Heart left ventricle (tissue), 16 donors: ENCODE measurements at places on chromosomes 6 and 20.
A peak's percentile ranks its signal among the peaks of the same experiment; 100 is the strongest.

DNA sequence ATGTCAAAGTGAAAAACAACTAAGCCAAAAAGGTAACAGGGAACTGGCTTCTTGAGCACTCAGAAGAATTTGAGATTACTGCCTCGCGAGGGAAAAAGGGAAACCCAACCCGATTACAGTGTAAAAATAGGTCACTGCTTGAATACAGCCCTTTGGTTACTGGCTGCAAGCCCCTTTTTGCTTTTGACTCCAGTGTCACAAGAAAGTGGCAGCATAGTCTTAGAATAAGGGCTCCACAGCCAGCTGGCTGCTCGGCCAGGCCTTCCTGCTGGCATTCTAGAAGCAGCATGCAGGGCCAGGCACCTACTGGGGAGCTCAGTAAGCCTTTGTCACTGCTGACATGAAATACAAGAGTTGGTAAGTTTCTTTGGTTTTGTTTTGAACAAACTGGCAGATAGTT, 83.0 kb downstream of the ZHX3 start:
- no peak for DNase-seq
- H3K4me1 ChIP-seq = peaks cover 43% of the 10 kb centered on the region
- H3K36me3 ChIP-seq = no peaks in the 10 kb centered on the region
- no peak overlapping the region for H3K4me3 ChIP-seq

- H3K36me3 ChIP-seq = no peaks in the 10 kb centered on the region
- no peaks in the 10 kb centered on the region for H3K27me3 ChIP-seq
- H3K4me3 ChIP-seq = no peak overlapping the region
- no peak for DNase-seq
- H3K4me1 ChIP-seq = peaks cover 20% of the 10 kb centered on the region
- peak overlapping the region; percentile 69 for H3K27ac ChIP-seq
Measured at GRCh38 chr6:130978180-130978579, 84.9 kb downstream of the EPB41L2 start.

- no peaks in the 10 kb centered on the region for H3K36me3 ChIP-seq
- H3K27ac ChIP-seq = no peak overlapping the region
- no peak for DNase-seq
- no peaks in the 10 kb centered on the region for H3K27me3 ChIP-seq
- no peak overlapping the region for H3K4me3 ChIP-seq
- peaks cover under 1% of the 10 kb centered on the region for H3K4me1 ChIP-seq
Measured at GRCh38 chr6:22078288-22078687, 218.5 kb downstream of the PRL start.

DNA sequence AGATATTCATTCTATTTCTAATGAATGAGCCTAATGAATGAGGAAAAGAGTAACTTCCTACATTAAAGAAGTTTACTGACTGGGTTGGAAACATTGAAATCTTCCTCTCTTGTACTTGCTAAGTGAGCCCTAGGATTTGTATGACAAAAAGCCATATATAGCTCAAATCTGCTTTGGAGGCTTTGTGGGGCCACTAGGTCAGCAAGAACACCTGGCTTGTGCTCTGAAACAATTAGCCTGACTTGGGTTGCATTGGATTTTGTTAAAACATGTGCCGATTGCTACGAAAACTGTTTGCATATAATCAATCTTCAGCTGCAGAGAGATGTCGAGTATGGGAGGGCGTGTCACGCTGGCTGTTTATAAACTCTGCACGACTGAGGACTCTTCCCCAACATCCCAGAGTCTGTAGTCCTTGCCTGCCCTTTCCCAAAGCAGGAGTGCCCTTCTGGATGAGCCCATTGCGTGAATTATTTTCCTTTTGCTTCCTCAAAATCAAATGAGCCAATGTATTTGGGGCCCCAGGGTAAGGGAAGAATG, 684.8 kb downstream of the DHX35 start:
- no peaks in the 10 kb centered on the region for H3K36me3 ChIP-seq
- H3K4me3 ChIP-seq = no peak overlapping the region
- no peak for DNase-seq
- H3K4me1 ChIP-seq = no peaks in the 10 kb centered on the region

GRCh38 chr6:105952772-105953690, 133.1 kb upstream of the PRDM1 start:
- no peaks in the 10 kb centered on the region for H3K36me3 ChIP-seq
- no peak for DNase-seq
- peaks cover 6% of the 10 kb centered on the region for H3K27me3 ChIP-seq

DNA sequence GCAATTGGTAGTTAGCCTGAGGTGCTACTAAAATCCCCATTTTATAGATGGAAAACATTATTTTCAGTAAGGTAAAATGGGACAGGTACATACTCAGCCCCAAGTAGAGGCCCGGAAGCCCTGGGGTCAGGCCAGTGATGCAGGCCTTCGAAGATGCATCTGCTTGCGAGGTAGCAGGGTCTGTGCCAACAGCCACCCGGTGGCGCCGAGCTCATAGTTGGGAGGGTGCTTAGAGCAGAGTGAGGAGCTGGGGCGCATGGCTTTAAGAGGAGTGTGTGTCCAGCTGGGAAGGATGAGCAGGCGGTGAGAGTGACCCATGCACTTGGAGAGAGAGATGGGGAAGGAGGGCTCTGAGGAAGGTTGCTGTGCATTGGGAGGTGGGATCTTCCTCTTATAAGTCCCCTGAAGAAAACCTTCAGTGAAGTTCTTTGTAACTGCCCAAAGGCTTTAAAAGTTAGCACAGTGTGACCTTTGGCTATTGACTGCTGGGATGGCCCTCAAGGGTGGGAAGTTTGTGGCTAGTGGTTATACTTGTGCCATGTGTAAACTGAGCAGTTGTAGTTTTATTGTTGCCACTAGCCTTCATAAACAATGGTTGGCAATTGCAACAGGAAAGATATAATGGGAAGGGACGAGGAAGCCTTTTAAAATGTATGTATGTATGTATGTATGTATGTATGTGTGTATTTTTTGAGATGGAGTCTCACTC, 71.1 kb downstream of the TOX2 start:
- H3K36me3 ChIP-seq = no peaks in the 10 kb centered on the region
- DNase-seq = no peak
- H3K4me3 ChIP-seq = no peak overlapping the region
- no peaks in the 10 kb centered on the region for H3K4me1 ChIP-seq

DNA sequence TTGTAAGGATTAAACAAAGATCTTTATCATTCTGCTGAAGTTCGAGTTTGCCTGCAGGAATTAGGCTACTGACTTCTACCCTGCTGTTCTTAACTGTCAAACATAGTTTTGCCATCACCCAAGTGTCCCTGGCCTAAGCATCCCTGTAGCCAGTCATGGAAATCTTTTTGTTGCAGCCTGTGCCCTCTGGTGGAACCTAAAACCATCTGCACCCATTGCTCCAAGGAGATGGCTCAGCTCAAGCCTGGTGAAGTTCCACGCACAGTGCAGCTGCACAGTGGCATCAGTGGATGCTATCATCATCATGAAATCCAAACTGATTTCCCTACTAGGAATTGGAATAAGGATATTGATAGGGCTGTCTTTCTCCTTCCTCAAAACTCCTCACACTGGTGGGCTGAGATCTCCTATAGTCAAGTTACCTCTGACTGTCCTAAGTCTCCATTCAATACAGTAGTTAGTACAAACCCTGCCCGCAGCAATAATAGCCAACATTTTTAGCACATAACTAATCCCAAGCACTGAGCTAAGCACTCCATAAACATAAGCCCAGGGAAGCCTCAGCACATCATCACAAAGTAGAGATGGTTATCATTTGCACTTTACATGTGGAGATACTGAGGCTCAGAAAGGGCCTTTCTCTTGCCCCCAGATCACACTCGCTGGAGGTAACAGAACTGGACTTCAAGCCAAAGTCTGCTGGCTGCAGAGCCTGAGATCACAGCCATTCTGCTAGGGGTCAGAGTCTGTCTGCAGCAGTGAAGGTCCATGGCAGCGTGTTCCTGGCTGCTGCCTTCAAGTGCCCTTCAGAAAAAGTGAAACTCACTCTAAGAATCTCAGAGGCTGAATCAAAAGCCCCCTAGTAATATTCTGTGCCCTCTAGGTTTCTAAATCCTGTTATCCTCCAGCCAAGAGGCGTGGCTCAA, 77.2 kb upstream of the MC3R start:
- H3K36me3 ChIP-seq = no peaks in the 10 kb centered on the region
- H3K4me1 ChIP-seq = no peaks in the 10 kb centered on the region
- no peaks in the 10 kb centered on the region for H3K27me3 ChIP-seq
- no peak for DNase-seq
- no peak overlapping the region for H3K27ac ChIP-seq
